ENCODE measurements at places on chromosomes 5 and 9.

DNA sequence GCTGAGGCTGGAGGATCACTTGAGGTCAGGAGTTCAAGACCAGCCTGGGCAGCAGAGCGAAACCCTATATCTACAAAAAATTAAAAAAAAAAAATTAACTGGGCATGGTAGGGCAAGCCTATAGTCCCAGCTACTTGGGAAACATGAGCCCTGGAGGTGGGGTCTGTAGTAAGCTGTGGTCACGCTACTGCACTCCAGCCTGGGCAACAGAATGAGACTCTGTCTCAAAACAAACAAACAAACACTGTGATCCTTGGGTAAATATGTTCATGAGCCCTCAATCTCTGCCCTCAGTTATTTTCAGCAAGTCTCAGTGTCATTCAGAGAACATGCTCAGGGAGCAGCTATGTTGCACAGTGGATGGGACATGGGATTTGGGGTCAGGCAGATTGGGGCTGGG lies 76.2 kb downstream of the PTTG1 start:
- no peak for DNase-seq

GRCh38 chr5:108415726-108416125 lies 33.8 kb upstream of the FBXL17 start:
- DNase-seq: no peak

DNA sequence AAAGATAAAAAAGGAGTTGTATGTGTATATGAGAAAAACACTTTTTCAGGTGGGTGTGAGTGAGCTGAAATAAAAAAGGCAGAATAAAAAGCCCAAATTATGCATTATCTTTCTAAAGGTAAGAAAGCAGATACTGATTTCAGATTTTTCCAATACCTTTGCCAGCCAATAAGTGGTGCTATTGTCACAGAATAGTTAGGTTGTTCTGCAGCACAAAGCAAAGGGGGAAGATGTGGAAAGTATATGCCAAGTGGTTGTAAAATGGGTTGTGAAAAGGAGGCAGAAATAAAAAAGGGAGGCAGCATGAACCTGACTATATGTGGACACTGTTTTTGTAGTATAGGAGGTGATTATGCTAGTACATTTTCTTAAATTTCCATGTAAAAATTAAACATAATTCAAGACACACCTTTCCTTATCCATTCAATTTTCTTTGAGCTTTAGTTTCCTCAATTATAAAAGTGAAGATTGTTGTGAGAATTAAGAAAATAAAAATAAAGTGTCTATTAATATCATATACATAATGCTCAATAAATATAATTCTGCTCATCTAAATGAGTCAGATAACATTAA lies 106.7 kb downstream of the SMIM15 start:
- DNase-seq: peak; percentile 63

GRCh38 chr5:112551419-112552032 lies 132.4 kb upstream of the EPB41L4A start:
- DNase-seq: peak; percentile 59

GRCh38 chr9:126526218-126527108 lies 87.3 kb upstream of the LMX1B start:
- no peak for DNase-seq

GRCh38 chr5:179906795-179907555 lies 722 bp downstream of the TBC1D9B start:
- peak; percentile 24 for DNase-seq

- DNase-seq: peak; percentile 50
Observed at GRCh38 chr9:98117984-98118639, 910 bp downstream of the TRIM14 start.

DNA sequence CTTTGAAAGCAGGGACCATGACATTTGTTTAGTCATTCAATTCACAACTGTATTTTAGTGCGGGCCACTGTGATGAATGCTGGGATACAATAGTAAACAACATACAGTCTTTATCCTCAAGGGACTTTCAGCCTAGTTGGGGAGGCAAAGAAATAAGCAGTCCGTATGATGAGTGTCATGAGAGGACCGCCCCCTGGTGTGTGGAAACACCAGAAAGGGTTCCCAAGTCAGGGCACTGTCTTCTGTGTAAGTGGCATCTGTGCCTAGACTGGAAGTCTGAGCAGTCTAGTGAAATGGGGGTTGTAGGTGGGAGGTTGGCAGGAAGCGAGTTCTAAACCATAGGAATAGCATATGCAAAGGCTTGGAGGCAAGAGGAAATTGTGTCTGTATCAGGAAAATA lies 6.8 kb downstream of the C9orf43 start:
- DNase-seq: no peak

DNA sequence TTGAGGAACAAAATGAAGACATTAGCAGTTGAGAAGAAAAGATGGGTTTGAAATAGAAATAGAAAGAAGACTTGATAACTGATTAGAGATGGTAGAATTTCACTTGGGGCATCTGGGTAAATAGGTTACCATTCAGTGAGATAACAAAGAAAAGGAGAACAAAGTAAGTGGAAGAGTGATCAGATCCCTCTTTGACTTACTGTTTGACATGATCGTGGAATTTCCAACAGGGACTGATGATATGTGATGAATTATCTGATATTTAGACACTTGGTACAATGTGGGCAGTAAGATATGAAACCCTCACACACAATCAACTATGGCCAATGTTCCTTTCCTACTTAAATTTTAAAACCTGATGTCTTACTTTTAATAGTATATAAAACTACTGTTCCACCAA lies 70.1 kb upstream of the STARD4 start:
- DNase-seq: no peak

- peak; percentile 38 for DNase-seq
Observed at GRCh38 chr5:52999344-52999949, 10.3 kb downstream of the ITGA2 start.

DNA sequence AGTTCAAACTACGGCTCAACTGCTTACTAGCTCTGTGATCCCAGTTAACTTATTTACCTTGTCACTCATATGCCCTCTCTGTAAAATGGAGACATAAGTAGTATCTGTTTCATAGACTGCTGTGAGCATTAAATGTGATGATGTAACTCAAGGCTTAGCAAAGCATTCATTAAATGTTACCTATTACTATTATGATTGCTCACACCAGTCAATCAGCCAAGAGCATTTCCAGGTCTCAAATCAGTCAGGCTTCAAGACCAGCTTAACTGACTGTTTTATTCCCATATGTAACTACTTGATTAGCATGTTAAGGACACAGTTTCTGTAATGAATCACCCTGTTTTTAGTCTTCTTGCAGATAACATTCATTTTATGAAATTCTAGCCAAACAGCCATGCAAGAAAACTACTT lies 413.3 kb downstream of the MLLT3 start:
- no peak for DNase-seq

- DNase-seq: no peak
Observed at GRCh38 chr5:35880156-35880555, 23.5 kb downstream of the IL7R start.

- no peak for DNase-seq
Observed at GRCh38 chr5:56512313-56512996, 279.3 kb upstream of the ANKRD55 start.

DNA sequence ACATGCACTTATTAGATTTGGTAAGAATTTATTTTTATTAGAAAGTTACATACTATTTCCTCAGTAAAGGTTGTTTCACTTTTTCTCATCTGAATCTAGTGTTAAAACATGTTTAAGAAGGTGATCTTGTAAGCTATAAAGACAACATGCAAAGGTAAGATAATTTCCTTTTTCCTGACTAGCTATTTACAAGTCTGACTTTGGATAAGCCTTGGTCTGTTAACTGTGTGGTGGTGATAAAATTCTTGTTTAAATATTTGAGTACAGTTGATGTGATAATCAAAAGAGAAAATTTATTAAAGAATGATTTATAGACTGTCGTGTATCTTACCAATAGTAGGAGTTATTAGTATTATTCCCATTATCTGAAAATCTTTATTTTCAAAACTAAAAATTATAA lies 36.9 kb upstream of the GPR21 start:
- DNase-seq: no peak

DNA sequence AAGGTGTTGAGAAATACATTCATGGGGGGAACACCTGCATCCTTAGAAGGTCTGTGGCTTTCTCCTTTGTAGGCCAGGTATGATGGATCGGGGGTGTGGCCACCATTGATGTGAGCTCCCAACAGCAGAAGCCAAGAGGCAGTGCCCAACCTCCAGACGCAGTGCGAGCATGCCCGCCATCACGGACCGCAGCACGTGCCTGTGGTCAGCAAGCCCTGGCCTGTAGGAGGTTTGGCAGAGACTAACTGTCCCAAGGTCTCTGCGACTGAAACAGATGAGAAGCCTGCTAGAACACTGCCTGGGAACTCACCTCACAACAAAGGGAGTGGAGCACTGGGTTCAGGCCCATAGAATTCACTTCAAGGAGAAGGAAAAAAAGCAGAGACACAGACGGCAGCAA lies 31.9 kb upstream of the ZNF354A start:
- peak; percentile 13 for DNase-seq

All from M059J (cell line).